ENCODE measurements at places on chromosomes 5 and 9.

DNA sequence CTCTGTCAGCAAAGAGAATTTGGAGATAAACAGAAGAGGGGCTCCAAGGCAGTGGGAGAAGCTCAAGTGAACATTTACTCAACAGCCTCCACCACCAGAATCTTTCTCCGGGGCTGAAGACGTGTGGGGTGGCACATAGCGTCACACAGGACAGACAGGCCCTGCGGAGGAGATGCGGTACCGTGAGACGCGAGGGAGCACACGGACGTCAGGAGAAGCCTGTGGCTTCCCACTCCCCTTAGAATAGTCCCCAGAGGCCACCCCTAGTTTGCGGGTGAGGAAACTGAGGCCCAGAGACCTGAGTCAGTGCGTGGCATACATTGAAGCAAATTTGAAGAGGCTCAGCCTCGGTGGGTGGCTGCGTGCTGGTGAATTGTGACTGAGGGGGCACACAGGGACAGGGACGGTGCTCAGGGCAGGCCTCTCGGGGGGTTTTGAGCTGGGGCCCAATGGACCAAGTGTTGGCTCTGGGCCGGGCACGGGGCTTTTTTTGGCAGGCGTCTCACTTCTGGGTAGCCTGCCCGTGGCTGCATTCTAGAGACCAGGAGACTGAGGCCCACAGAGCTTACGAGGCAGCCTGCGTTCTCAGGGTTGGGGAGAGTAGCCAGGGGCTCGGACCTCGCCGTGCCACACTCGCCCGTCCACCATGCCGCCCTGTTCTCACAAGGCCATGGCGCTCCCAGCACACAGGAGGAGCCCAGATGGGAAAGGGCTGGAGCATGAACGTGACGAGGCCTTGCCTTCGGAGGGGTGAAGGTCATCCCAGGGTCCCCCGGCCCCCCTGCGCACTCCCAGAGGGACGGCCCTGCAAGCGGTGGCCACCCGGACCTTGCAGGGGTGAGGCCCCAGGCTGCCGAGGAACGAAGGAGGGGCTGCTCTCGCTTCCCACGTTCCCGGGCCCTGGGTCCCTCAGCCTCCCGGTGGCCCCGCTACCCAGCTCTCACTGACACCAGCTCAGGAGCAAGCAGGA, 220.6 kb downstream of the C9orf50 start:
- DNase-seq, result no peak

GRCh38 chr5:169895926-169896325, 84.4 kb downstream of the INSYN2B start:
- DNase-seq, result no peak

DNA sequence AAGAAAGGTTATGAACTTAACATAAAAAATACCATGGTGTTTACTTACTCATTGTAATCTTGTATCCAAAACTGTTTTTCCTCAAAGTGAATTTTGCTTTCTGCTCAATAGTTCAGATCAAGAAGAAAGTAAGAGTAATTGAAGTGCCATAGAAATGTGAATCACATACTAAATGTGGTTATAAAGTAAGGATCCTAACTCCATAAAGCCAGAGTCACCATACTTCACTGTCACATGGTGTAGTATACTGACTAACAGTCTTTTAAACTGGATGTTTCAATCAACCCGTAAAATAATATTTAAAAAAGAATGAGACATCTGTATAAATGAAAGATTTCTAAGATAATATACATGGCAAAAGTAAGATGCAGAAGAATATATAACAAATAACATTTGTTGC, 72.1 kb downstream of the NIPBL start:
- DNase-seq, result no peak

DNA sequence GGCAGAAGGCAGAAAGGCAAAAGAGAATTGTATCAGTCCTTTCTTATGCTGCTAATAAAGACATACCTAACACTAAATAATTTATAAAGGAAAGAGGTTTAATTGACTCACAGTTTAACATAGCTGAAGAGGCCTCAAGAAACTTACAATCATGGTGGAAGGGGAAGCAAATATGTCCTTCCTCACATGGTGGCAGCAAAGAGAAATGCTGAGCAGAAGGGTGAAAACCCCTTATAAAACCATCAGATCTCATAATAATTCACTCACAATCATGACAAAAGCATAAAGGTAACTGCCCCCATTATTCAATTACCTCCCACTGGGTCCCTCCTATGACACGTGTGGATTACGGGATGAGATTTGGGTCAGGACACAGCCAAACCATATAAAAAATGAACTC, 312.5 kb upstream of the PTGER4 start:
- DNase-seq, result no peak

DNA sequence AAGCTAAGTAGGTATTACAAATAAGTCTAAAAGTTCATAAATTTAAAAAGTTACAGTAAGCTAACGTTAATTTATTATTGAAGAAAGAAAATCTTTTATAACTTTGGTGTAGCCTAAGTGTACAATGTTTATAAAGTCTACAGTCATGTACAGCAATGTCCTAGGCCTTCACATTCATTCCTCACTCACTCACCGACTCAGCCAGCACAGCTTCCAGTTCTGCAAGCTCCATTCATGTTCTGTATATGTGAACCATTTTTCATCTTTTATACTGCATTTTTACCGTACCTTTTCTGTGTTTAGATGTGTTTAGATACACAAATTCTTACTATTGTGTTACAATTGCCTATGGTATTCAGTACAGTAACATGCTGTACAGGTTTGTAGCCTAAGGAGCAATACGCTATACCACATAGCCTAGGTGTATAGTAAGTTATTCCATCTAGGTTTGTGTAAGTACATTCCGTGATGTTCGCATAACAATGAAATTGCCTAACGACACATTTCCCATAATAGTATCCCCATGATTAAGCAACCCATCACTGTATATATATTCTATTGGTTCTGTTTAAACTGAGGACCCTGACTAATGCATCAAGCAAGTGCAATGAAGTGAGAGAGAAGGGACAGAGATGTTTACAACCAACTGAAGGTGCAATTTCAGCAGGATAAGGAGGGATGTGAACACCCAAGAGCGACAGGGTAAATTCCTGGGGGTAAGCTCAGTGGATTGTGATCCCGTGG, 88.9 kb upstream of the TRIO start:
- no peak for DNase-seq

DNA sequence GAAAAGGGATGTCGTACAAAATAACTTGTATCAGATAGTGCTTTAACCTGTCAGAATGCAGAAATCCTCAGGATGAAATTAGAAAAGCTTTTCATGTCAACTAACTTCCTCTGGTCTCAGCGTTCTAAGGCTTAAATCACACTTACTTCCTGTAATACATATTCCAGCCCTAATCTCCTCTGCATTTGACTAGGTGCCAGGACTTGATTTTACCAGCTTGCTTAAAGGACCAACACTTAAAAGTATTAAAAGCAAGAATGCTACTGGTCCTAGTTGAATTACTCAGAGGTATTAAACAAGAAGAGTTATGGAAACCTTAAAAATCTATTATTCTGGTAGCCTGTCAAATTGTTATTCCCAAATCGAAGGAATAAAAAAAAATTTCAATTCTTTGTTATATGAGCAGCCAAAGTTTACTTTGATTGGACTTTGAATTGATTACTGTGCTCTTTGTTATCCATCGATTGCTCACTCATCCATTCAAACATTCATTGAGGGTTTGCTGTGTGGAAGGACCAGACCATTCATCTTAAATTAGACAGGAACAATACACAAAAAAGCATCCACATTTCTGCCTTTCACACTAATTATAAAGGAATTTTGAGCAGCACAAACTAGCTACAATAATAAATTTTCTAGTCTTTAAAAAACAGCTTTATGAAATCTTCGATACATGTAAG, 108.7 kb downstream of the MUSK start:
- DNase-seq, result no peak

GRCh38 chr5:75338408-75338807, 1.4 kb downstream of the HMGCR start:
- DNase-seq, result no peak

DNA sequence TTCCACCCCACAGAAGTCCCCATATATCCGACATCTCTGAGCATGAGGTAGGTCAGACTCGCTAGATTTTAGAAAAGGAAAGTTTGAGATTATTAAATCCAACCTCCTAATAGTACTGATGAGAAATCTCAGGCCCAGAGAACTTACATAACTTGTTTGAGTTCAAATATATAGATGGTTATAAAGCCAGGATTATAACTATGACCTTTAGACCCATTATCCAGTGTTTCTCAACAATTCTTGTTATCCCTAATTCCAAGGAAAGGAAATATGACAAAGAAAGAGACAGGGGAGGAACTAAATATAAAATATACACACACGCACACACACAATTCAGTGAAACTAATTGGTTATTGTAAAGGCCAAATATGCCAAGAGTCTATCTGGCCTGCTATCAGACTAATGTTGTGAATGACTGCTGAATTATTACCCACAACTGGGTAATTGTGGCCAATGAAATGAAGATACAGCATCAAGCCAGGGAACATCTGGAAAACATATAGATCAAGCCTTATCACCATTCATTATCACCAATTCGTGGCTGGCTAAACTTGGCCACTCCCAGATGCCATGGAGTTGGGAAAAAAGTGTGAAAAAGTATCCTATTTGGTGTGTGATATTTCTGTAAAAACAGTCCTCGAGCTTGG, 248.4 kb downstream of the PRELID2 start:
- no peak for DNase-seq

Data from NCI-H1417 (cell line).